ENCODE measurements at places on chromosomes 12 and 14. TPM values are rescaled to one million over a fixed set of nuclear protein-coding genes. Genes with fewer than 3 reads are reported as not detected.

GSKIP gene
- 42.5 TPM for total RNA-seq

CLEC2D gene
- 2.8 TPM for total RNA-seq

ALKBH2 gene
- total RNA-seq = 20.3 TPM

ZFHX2 gene
- total RNA-seq = not detected

CCDC196 gene
- not detected for total RNA-seq

SAMD15 gene
- total RNA-seq = 0.84 TPM

FGFR1OP2 gene
- total RNA-seq = 58.3 TPM

TTC6 gene
- total RNA-seq = not detected

ZFYVE1 gene
- 8.1 TPM for total RNA-seq

HECTD1 gene
- 79.9 TPM for total RNA-seq

P2RX2 gene
- total RNA-seq = not detected

TIGAR gene
- 5.9 TPM for total RNA-seq

NAP1L1 gene
- 221 TPM for total RNA-seq

PTPRO gene
- total RNA-seq = 0.72 TPM

GPHN gene
- 12.1 TPM for total RNA-seq

SOAT2 gene
- total RNA-seq = not detected

ITGB7 gene
- total RNA-seq = 1.1 TPM

VTI1B gene
- total RNA-seq = 49.3 TPM

EIF2S3B gene
- total RNA-seq = 0.29 TPM

KCNH5 gene
- total RNA-seq = under 0.01 TPM

SSTR1 gene
- total RNA-seq = under 0.01 TPM

DTX1 gene
- total RNA-seq = not detected

USP15 gene
- 40.0 TPM for total RNA-seq

C12orf54 gene
- not detected for total RNA-seq

ACADS gene
- total RNA-seq = 7.1 TPM

STK38L gene
- 11.0 TPM for total RNA-seq

ANHX gene
- total RNA-seq = not detected

RASSF9 gene
- total RNA-seq = under 0.01 TPM

OAS1 gene
- 12.4 TPM for total RNA-seq

MAP1LC3B2 gene
- total RNA-seq = 0.48 TPM

KLRB1 gene
- not detected for total RNA-seq

LBHD2 gene
- not detected for total RNA-seq

SPIC gene
- total RNA-seq = not detected

TMEM63C gene
- total RNA-seq = not detected

RIPK3 gene
- 1.3 TPM for total RNA-seq

AMIGO2 gene
- total RNA-seq = 22.9 TPM

ASB2 gene
- 0.78 TPM for total RNA-seq

OASL gene
- 3.0 TPM for total RNA-seq

CMKLR1 gene
- total RNA-seq = 34.5 TPM

HOTAIR gene
- not detected for total RNA-seq

NR1H4 gene
- not detected for total RNA-seq
